ENCODE measurements at places on chromosomes 2 and 18.

GRCh38 chr2:204849892-204850291 is 304.6 kb downstream of the PARD3B start:
- no peak for DNase-seq

GRCh38 chr2:178865146-178865936 is 58.1 kb upstream of the TTN start:
- DNase-seq: no peak

GRCh38 chr2:172083628-172084394 is 1.5 kb upstream of the DLX1 start:
- peak; percentile 23 for DNase-seq

DNA sequence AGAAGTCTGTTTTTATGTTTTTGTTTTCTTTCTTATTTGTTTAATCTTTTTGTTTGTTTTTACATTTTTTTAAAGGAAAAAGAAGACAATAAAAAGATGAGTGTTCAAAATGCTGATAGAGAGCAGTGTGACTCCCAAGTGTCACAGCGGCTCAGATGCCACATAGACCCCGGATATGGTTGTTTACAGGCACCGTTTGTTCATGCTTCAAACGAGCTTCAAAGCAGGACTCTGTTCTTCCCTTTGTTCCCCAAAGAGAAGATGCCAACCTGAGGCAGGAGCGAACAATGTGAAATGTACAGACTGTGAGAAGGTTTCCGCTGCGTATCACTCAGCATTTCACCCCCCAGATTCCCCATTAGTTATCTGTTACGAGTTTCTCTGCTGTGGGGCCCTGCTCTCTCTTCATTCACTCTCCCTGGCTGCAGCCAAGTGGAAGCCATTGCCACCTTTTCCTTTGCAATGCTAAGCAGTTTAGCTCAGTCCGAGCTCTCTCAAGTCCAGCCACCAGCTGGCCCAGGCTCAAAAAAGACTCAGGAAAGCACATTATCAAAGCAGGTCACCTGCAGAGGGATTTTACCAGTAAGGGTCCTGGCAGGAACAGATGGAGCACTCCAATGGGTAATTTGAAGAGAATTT is 36.4 kb upstream of the PHLPP1 start:
- DNase-seq: no peak

DNA sequence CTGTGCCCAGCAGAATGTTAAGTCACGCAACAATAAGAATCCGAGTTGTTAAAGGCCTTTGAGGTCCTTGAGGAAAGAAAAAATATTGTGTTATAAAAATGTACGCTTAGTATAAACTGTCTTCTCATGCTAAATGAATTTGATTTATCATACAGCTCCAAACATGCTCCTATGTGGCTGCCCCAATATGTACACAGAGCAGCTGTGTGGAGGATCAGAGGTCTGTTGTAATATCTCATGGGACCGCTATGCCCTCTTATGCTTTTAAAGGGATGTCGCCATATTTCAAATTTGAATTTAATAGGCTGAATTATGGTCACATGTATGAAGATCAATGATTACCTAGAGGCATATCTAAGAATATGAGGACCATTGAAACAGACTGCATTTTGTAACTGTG is 90.2 kb downstream of the SLC5A7 start:
- DNase-seq: no peak

- no peak for DNase-seq
Observed at GRCh38 chr2:191114403-191114886, 36.3 kb downstream of the STAT4 start.

DNA sequence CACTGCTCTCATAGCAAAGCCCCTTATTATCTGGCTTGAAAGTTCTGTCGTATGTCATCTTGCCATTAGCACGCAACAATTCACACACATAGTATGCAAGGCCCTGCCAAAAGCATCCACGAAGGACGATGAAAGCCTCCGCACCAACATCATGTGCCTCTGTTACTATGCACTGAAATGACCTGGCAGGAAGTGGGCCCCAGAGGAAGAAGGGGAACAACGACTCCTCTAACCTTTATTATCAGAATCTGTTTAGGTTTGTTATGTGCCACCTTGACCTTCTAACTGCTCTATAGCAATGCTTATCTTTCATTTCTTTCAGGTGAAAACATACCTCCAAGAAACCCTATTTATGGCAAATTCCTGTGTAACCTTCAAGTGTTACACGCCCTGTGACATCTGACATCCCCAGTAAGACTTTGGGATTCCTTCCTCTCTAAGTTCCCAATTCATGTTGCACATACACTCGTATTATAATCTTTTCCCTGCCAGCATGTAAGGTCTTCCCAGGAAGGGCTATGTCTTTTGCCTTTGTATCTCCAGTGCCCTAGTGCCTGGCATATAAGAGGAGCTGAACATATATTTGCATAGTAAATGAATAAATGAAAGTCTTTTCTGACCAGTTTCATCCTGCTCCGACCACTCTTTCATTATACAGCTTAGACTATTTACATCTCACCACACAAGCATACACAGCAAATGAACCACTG is 7.0 kb upstream of the NDUFV2 start:
- peak; percentile 38 for DNase-seq

GRCh38 chr2:37886745-37887144 is 38.3 kb upstream of the RMDN2 start:
- DNase-seq: no peak

DNA sequence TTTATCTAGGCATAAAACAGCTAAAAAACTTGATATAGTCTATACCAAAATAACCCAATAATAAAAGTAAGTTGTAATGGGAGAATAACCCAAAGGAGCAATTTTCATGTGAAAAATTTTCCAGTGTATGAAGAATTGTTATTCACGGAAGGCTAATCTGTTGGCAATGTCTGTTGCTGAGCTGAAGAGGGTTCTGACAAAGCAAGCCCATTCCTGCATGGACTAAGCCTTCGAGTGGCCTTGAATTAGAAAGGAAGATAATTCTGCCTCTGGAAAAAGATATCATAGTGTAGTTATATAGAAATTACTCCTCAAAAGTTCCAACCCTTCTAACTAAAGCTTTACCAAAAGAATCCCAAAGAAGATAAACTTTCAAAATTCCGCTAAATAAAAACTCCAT is 101.5 kb downstream of the MAP2 start:
- DNase-seq: no peak

DNA sequence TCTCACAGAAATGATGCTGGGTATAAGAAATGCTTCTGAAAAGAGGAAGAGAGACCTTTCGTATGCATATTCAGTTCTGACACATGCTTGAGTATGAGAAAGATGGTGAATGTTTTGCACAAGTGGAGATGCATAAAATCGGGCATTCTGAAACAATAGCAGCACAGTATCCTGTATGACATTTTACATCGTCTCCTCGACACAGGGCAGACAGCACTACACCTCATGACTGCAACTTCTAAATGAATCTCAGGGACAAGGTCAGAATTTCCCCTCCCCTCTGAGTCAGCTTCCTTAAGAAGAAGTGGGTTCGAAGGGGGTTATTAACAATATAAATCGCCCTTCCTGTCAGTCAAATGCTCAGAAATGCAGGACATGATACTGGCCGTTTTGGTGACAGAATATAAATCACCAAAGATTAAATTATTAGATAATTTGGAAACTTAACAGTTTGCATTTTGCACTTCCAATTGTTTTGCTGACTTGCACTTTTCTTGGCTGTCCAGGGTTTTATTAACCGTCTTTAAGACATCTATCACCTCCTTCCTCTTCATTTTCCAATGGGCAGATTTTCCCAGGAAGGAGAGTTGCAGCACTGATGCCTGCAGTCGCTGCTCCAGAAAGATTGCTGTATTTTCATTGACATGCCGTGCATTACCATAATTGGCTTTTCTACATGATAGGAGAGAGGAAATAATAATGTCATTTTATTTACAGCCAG is 57.2 kb downstream of the TSHZ1 start:
- no peak for DNase-seq

GRCh38 chr2:132621131-132621875 is 48.7 kb downstream of the LYPD1 start:
- DNase-seq: no peak

- no peak for DNase-seq
Observed at GRCh38 chr2:224545884-224546644, 39.1 kb downstream of the CUL3 start.

- DNase-seq: peak; percentile 30
Observed at GRCh38 chr2:12304564-12305171, 412.1 kb upstream of the TRIB2 start.

GRCh38 chr2:105179469-105180372 is 61.8 kb upstream of the GPR45 start:
- no peak for DNase-seq

- no peak for DNase-seq
Observed at GRCh38 chr2:138922973-138923563, 142.9 kb upstream of the NXPH2 start.

DNA sequence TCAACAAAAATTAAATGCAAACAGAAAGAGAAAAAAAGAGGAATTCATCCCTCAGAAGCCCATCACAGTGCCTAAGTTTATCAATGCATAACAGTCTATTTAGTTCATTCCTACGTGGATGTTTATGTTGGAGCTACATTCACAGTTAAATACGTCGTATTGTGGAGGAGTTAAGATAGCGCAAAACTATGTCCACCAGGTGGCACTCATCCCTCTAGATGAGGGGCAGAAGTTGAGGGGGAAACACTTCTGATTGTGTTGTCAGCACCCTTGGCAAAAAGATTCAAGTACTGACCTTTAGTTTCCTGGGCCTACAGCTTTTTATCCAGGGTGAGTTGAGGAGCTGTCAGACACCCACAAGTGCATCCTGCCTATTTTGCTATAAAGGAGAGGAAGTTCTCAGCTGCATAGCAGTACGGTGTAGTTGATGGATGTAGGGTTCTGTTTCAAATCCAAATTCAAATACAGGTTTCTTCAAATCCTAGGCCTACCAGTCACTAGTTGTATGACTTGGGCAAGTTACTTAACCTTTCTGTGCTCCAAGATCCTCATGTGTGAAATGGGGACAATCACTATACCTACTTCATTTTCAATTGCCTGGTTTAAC is 26.8 kb upstream of the MYO1B start:
- DNase-seq: peak; percentile 71

- peak; percentile 40 for DNase-seq
Observed at GRCh38 chr2:113167115-113167932, 6.4 kb upstream of the PSD4 start.

DNA sequence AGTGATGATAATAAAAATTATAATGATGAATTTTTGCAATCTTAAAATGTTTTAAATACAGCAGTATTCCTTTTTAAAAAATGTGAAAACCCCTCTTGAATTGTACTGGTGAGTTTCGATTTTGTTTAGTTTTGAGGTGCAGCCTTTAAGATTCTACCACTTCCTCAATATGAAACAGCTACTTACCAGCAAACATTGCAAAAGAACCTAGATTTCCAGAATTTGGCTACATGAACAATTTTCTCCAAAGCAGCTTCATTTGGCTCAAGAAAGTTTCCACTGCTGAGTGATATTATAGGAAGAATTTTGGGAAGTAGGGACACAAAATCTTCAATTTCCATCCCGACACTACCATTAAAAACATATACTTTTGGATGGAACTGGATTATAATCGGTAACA is 12.0 kb downstream of the TCF4 start:
- no peak for DNase-seq

GRCh38 chr2:226429476-226429875 is 370.1 kb downstream of the IRS1 start:
- no peak for DNase-seq

DNA sequence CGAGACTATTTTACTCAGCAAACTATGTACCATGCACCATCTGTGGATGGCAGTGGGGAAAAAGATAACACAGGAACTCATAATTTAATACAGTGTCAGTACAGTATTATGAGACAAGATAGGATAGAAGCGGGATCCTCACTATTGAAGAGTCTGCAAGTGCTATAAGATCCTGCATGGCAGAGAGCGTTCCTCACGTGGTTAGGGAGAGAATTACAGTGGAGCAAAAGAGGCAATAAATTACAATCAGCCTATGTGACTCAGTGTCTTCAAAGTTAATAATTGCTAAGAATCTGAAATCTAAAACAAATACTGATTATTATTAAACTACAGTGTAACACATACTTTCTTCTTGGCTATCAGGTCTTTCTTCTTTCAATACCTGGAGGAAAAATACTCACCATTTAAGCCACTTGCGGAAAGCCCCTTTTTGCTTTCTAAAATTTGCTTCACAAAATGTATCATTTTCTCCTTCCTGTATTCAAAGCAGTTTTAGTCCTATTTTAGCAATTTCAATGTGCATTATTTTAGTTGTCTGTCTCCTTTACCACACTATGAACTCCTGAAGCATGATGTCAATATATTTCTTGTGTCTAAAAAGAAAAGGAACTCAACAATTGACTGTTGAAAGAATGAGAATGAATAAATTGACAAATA is 342.9 kb downstream of the SPAG16 start:
- DNase-seq: no peak

DNA sequence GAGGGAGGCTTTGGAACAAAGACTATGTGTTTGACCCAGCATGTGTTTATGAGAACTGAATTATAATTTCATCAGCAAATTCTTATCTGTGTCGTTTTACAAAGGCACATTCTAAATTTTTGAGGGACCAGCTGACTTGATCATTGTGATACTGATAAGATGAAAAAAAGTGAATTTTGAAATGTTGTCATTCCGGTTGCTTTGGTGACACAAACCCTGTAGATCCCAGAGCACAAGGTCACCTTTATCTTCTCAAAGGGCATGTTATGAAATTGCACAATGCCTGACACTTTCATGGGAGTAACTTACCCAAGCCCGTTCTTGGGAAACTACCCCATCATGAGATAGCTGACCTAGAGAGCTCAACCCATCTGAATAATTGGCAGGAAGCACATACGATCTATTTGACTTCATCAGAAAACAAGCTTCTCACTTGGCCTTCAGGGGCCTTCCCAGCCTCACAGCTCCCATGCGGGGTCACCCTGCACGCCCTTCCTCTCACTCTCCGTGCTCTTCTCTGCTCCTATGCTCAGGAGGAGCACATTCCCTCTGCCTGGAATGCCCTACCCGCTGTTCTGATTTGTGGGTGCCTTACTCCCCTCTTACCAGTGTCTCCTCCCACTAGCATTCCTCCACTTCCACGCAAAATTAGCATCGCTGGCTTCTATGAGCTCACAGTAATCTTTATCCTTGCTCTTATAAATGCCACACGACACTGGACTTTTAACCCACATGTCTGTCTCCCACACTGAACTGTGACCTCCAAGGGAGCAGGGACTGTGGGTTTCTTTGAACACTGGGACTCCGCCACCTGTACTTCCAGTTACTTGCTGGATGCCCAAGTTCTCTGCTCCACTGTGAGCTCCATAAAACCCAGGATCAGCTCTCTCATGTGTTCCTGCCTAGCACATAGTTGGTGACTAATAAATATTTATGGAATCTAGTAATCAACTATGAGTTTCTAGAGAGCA is 555.8 kb upstream of the ID2 start:
- DNase-seq: no peak

DNA sequence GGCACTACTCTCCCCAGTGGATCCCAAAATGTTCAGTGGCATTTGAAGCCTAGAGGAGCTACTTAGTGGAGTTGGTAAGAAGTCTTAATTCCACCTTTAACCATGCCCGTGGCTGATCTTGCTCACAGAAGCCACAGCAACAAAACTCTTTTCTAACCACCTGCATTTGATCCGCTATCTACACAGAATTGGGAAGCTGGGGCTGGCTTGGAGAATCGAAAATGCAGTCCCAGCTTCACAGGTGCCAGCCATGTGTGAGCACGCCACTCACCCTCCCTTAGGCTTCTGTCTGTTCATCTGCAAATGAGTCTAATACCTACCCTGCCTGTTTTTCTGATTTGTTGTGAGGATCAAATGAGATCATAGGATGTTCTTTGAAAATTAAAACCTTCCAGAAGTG is 182.6 kb downstream of the BCL11A start:
- peak; percentile 22 for DNase-seq

- DNase-seq: no peak
Observed at GRCh38 chr2:95353055-95353575, 49.4 kb upstream of the FAHD2A start.
